PC-3 (cell line): ENCODE measurements at places on chromosomes 7 and 10. TPM values are rescaled to one million over a fixed set of nuclear protein-coding genes. Genes with fewer than 3 reads are reported as not detected.

CALCR gene
- total RNA-seq, result not detected in 2 replicates

DNA sequence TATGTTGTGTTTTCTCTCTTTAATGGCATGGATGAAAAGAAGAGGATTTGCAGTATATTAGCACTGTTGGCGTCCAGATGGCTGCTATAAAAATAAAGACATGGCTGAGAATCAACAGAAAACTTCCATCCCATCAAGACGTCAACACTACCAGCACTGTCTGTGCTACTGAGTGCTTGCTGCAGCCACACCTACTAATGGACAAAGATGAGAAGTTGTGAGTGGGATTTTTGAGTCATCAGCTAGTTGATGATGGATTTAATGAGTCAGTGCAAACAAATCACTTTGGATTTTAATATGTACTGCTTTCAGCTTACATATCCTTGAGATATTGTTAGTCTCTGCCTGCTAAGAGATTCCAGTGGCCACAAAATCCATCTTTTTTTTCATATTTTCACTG, 631.0 kb upstream of the ANKRD30A start:
- peak overlapping the region; percentile 83 for H3K27ac ChIP-seq
- H3K27me3 ChIP-seq, result no peaks in the 10 kb centered on the region

CLRN3 gene
- total RNA-seq, result not detected in 2 replicates

- no peak for DNase-seq
- H3K4me3 ChIP-seq, result no peak overlapping the region
- H3K27ac ChIP-seq, result no peak overlapping the region
- H3K36me3 ChIP-seq, result no peaks in the 10 kb centered on the region
These were observed 29.7 kb upstream of the PAX2 start for GRCh38 chr10:100715445-100716385.

BTBD16 gene
- not detected in 2 replicates for total RNA-seq

GRCh38 chr7:113013761-113014449, 72.7 kb downstream of the GPR85 start:
- H3K4me3 ChIP-seq, result no peak overlapping the region
- no peak overlapping the region for H3K27ac ChIP-seq
- no peaks in the 10 kb centered on the region for H3K27me3 ChIP-seq
- no peaks in the 10 kb centered on the region for H3K4me1 ChIP-seq

- no peaks in the 10 kb centered on the region for H3K36me3 ChIP-seq
- H3K27me3 ChIP-seq, result no peaks in the 10 kb centered on the region
- peak; percentile 92 for DNase-seq
- H3K27ac ChIP-seq, result no peak overlapping the region
- peaks cover 12% of the 10 kb centered on the region; the same call in 1 of the 2 replicates for H3K4me1 ChIP-seq
These were observed 202.8 kb downstream of the IPMK start for GRCh38 chr10:58064714-58065528.

DNA sequence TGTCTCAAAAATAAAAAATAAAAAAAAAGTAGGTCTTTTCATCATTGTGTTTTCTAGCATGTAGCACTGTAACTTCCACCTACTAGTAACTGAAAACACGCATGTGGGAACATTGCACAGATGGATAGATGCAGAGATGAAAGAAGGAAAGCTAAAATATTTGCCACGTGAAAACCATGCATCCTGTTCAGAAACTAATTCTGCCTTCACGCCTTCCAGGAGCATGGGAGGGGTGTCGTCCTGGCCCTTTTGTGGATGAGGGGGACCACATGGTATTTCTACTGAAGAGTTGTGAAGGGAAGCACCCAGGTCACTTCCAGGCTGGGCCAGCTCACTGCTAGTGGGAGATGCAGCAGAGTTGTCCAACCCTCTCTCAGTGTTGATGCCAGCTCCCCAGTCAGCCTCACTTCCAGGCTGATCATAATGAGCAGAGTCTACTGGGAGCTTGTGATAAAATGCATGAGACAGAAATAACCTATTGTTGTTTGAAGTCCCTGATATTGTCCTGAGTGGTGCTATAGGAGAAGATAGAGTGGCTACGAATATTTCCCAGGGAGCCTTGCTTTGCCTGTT, 287.1 kb upstream of the CELF2 start:
- H3K27me3 ChIP-seq, result 0 out of 2 replicates have a peak, but pooled peaks cover 3% of the 10 kb centered on the region
- no peak overlapping the region for H3K4me3 ChIP-seq
- H3K4me1 ChIP-seq, result no peaks in the 10 kb centered on the region
- no peaks in the 10 kb centered on the region for H3K36me3 ChIP-seq

ANKRD26 gene
- 2.9 and 5.0 TPM in 2 replicates for total RNA-seq

GRCh38 chr7:133873631-133874030, 253.5 kb upstream of the LRGUK start:
- no peak overlapping the region for H3K4me3 ChIP-seq
- H3K27ac ChIP-seq, result no peak overlapping the region
- H3K4me1 ChIP-seq, result no peaks in the 10 kb centered on the region

DNA sequence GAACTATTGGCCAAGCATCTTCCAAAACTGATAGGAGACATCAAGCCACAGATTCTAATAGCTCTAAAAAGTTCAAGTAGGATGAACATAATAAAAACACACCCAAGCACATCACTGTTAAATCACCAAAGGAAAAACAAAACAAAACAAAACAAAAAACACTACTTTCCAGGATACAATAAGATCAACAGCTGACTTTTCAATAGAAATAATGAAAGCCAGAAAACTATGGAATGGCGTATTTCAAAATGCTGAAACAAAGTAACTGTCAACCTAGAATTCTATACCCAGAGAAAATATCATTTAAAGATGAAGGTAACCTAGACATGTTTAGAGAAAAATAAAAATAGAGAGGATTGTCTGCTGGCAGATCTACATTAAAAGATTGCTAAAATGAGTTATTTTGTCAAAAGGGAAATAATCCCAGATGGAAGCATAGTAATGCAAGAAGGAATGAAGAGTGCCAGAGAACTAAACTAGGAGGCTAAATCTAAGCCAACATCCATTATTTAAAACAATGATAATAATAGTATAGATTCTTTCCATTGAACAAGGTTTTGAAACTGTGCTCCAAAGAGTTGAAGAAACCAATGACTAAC, 13.9 kb downstream of the TUBAL3 start:
- H3K27ac ChIP-seq, result no peak overlapping the region
- no peaks in the 10 kb centered on the region for H3K27me3 ChIP-seq
- no peaks in the 10 kb centered on the region for H3K36me3 ChIP-seq
- H3K4me1 ChIP-seq, result no peaks in the 10 kb centered on the region
- DNase-seq, result no peak

GRCh38 chr10:129045599-129045998, 421.4 kb upstream of the MGMT start:
- no peak for DNase-seq
- no peak overlapping the region for H3K4me3 ChIP-seq
- no peaks in the 10 kb centered on the region for H3K36me3 ChIP-seq
- H3K27me3 ChIP-seq, result no peaks in the 10 kb centered on the region
- no peaks in the 10 kb centered on the region for H3K4me1 ChIP-seq

- peaks cover 39% of the 10 kb centered on the region for H3K4me1 ChIP-seq
- no peak overlapping the region for H3K27ac ChIP-seq
- DNase-seq, result peak; percentile 3
- H3K36me3 ChIP-seq, result no peaks in the 10 kb centered on the region
These were observed 83.1 kb downstream of the THSD7A start for GRCh38 chr7:11748884-11749283.

DNA sequence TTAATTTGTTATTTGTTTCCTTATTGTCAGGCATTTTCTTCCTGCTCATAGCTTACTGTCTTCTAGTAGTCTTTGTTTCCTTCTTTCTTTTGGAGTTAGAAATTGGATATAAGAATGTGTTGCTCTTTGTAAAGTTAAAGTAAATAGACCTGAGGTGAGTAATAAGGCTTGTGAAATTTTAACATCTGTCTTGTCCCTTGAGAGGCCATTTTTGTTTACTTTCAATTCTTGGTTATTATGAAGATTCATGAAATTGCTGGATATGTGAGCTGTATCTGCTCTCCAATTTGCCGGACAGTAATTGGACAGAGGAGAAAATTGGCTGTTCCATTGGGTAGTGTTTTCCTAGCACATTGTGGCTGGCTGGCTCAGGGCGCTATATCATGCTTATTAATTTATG, 260.7 kb downstream of the EXOC4 start:
- no peaks in the 10 kb centered on the region for H3K27me3 ChIP-seq
- DNase-seq, result peak; percentile 64
- H3K4me3 ChIP-seq, result no peak overlapping the region

DNA sequence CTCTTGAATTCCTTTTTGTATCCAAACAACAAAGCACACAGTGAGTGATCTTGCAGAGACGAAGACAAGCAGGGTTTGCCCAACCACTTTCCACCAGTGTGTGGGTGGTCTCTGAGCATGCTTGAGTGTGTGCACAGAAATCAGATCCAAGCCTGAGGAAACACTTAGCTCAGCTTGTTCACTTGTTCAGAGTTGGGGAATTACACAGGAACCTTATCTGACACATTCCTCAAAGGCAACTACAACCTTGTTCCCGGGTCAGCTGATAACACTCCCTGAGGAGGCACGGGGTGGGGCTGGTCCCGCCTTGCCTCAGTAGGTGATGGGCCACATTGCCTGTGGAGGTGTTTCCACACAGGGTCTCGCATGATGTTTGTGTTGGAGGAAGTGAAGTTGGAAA, 216.9 kb downstream of the DYNC1I1 start:
- H3K4me3 ChIP-seq, result no peak overlapping the region
- no peaks in the 10 kb centered on the region for H3K36me3 ChIP-seq
- DNase-seq, result no peak
- no peaks in the 10 kb centered on the region for H3K4me1 ChIP-seq

GIMAP6 gene
- 1.2 TPM in 1 of 2 replicates, not detected in the other for total RNA-seq
